ENCODE measurements at places on chromosomes 11 and 22.

DNA sequence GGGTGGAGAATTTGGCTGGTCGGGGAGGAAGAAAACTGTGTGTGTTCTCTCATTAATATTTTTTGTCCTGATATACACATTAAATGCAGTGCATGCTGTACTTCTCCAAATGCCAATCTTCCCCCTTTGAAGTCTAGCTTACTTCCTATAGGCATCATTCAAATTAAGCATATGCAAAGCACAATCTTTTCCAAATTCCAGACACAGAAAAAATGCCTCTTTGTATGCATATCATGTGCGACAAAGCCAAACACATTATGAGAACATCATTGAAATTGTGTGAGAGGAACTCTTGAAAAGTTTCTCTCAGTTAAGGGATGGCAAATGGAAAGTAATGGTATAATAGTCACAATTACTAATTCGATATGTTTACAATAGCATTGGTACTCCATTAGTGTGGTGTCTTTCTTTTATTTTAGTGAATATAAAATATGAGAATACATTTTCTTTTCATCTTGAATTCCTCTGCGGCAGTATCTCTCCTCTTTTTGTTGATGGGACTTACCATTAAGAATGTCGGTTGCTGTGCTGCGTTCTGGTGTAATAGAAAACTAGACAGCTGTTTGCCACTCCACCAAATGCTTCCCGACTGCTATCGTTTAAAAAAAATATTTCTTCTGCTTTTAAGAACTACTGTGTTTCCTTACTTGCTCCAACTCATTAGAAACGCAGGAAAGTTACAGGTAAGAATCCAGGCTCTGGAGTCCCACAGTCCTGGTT is 19.3 kb upstream of the NRIP3 start:
- DNase-seq, result no peak

DNA sequence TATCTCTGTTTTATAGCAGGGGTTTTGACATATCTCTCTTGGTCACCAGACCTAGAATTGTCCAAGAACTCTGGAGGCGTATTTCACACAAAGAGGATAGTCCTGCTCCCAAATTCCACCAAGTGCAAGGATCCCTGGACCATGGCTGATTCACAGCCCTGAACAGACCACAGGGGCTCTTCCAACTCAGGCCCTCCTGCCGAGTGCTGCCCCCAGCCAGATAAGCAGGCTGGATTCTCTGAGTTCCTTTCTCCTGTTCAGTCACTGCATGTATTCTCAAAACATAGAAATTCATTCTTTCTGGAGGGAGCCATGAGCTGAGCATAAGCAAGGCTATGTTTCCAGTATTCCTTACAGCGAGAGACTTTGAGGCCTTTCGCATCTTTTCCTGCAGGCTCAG is 13.4 kb upstream of the PLEKHB1 start:
- no peak for DNase-seq

GRCh38 chr11:68845351-68846002 is 3.8 kb upstream of the CPT1A start:
- DNase-seq, result no peak

GRCh38 chr11:1756791-1757771 is 6.6 kb downstream of the CTSD start:
- no peak for DNase-seq

- DNase-seq, result no peak
Observed at GRCh38 chr22:17569971-17570511, 6.7 kb downstream of the SLC25A18 start.

GRCh38 chr11:87778357-87778756 is 396.9 kb downstream of the RAB38 start:
- DNase-seq, result no peak

DNA sequence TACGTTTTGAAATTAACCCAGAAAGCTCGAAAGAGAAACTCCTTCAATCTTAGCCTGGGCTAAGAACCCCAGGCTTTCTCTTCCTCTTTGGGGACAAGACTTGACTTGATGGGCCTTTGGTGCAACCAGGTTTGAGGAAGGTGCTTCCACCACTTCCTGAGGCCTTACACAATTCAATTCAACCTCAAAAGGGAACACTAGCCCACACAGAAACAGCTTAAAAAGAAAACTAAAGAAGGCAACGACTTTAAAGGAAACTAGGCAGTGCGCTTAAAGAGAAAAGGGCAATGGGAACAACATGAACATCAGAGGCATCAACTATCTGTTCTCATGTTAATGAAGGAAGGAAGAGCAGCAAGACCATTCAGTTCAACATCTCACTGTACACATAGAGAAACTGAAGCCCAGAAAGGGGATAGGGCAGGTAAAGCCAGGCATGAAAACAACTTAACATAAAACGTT is 24.8 kb downstream of the PAK1 start:
- DNase-seq, result no peak

DNA sequence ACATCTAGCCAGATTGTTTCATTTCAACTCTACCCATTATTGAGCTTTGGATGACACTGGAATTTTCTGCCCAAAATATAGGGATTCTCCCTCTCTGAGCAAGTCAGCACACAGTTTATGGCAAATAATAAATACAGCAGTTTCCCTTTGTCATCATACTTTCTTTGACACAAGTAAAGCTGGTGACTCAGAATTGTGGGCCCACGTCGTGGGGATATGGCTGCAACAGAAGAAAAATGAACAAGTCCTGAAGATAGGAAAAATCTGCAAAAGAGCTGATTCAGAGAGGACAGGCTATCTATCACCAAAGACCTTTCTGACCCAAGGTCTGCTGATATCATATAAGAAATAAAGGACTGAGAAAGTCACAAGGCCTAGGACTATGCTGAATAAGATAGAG is 236.3 kb upstream of the ZC3H12C start:
- no peak for DNase-seq

DNA sequence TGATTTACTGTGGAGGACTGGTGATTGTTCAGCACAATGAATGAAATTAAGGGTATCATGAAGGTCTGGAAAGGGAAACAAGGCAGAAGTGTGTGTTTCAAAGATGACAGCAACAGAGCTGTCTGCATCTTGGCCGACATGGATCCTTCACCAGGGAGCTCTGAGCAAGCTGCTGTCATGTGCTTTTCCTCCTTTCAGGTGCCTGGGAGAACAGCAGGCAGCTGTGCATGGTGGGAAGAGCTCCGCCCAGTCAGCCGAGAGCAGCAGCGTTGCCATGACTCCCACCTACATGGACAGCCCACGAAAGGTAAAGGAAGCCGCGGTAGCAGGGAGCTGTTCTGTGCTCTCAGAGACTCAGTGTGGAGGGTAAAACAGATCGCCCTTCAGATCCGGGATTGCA is 87.1 kb upstream of the YWHAH start:
- DNase-seq, result no peak

GRCh38 chr11:44229098-44229497 is 80.8 kb downstream of the ALX4 start:
- DNase-seq, result no peak

- DNase-seq, result no peak
Observed at GRCh38 chr11:62138630-62139425, 15.0 kb downstream of the INCENP start.

- no peak for DNase-seq
Observed at GRCh38 chr11:59551659-59552521, 40.6 kb downstream of the OR4D9 start.

DNA sequence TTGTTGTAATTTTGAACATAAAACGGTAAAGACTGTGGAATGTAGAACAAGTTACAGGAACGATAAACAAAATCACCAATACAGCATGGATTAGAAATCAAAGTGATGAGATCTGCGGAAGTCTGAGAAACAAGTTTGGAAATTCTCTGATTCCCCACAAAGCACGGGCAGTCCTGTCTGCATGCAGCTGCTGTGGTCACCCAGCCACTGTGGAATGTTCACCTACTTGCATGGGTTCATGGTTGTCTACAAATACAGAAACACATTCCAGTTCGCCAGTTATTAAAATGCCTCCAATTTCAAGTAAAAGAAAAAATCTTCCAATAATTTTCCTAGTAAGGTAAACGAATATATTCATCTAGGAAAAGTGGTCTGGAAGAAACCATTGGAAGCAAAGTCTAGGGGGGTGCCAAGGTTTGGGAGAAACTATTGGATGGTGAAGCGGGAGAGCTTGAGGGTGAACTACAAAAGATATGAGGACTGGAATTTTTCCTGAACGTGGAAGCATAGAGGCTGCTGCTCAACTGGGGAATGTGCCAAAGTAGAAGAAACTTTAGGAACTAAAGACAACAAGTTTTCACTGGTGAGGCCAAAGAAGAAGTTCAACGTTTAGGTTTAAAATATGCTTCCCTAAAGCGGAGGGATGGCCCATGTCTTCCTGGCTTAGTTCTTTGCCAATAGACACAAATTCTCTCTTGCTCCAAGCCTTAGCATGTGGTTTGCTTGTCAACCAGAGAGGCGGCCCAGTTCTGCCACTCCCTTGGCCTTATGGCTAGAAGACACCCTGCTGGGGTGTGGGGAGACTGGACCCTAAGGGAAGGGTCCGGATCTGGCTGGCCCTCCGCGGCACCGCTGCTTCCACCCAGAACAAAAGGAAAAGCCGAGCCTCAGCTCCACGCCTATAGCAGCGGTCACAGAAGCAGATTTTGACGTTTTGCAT is 70.2 kb downstream of the CTTN start:
- DNase-seq, result no peak

GRCh38 chr11:68383976-68384501 is 71.6 kb downstream of the LRP5 start:
- DNase-seq, result no peak

DNA sequence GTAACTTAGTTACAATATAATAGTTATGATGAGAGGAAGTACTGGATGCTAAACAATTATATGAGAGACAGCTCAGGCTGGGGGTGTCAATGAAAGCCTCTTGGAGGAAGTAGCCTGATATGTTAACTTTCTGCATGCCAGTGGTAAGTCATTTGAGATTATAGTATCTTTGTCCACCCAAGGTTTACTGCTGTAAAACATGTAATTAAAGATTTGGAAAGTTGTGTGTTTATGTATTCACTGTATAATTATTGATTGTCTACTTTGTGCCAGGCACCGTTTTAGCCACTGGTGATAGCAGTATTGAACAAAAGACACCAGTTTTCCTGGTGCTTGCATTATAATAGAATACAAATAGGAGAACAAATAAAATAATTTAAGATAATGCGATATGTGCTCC is 624 bp upstream of the DNAJB7 start:
- DNase-seq, result no peak

DNA sequence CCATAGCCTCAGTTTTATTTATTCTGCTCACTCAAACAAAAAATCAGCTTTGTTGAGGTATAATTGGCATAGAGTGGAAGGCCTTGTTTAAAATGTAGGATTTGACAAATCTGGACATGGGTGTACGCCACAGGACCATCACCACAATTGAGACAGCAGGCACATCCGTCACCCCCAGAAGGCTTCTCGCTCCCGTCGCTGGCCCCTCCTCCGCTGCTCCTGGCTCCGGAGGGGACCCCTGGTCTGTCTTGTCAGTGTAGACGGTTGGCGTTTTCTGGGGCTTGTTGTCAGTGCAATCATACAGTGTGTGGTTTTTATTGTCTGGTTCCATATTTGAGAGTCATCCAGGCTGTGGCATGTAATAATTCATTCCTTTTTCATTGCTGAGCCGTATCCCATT is 97.6 kb downstream of the KCNQ1 start:
- DNase-seq, result no peak

- DNase-seq, result no peak
Observed at GRCh38 chr11:77126861-77127234, 1.2 kb upstream of the MYO7A start.

GRCh38 chr11:58577555-58578135 is 1.2 kb upstream of the ZFP91 start:
- DNase-seq, result no peak

GRCh38 chr11:35360055-35360530 is 59.3 kb downstream of the SLC1A2 start:
- DNase-seq, result no peak

DNA sequence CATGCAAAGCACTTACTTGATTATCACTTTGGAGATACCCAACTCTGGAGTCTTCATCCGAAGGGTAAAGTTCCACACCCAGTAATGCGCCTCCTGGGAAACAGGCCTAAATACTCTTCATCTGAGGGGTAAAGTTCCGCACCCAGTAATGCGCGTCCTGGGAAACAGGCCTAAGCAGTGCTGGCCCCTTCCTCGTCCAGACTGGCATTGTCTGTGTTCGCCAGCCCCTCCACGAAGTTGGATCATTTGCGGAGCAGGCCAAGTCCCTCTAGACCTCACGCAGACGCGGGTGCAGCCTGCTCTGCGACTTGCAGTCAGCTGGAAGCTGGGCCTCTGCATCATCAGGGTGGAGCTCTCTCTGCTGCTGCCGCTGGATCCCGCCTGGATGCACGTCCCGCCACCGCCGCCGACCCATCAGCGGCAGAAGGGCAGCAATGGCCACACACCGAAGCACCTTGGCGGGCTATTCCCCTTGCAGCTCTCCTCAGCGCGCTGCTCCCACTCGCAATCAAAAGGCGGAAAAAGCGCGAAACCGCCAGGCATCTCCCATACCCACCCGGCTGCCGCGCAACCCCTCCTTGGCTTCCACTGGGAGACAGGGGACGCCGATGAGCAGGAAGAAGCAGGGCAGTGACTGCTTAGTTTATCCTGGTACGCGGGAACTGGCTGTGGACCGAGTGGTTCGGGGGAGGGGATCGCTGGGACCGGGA is 34.1 kb upstream of the GLYATL1 start:
- no peak for DNase-seq

DNA sequence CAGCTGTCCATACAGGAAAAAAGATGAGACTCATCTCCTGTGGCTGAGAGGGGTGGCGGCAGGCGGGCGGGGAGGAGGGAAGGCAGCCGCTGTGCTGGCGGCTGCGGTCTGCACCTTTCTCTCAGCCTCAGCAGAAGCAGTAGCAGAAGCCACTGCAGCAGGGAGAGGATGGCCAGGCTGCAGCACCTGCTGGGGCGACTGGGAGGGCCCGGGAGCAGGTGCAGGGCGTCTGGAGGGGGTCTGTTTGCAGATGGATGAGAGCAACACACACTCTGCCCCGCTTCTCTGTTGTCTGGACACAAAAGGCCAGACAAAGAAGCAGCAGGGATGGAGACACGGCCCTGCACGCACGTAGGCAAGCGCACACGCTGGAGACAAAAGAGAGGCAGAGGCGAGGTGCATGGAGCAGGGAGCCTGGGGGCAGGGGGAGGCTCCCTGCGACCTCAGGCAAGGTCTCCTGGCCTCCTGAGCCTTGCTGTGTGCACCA is 9.3 kb upstream of the MIAT start:
- no peak for DNase-seq

- no peak for DNase-seq
Observed at GRCh38 chr11:68342459-68343158, 30.2 kb downstream of the LRP5 start.

DNA sequence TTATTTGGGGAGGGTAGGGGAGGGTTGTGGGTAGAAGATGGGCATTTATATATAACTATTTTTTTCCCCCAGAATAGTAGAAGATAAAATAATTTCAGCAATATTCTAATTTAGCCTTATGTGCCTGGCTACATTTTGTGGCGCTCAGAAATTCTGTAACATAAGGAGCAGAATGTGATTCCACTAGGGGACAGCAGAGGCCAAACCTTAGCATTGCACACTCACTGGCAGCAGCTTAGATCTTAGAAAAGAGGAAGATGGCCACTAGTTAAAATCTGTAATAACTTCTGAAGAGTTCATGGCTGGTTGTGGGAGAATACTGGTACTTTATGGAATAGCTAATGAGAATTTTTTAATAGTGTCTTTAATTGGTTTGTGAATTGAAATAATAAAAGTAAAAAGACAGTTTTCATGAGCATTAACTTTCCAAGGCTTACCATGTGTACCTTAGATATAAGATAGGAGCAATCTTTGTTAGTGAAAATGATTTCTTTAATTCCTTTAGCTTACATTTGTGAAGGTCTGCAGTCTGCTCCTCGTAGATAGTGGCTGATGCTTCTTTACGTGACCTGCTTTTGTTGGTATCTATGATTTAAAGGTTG is 33.1 kb downstream of the DDX10 start:
- DNase-seq, result no peak

GRCh38 chr11:68193018-68193417 is 20.1 kb downstream of the KMT5B start:
- no peak for DNase-seq

- DNase-seq, result no peak
Observed at GRCh38 chr11:86524620-86525352, 147.6 kb downstream of the ME3 start.

Data from cortex of kidney (tissue), 1 donor.